ENCODE measurements at places on chromosomes 7 and 10.

DNA sequence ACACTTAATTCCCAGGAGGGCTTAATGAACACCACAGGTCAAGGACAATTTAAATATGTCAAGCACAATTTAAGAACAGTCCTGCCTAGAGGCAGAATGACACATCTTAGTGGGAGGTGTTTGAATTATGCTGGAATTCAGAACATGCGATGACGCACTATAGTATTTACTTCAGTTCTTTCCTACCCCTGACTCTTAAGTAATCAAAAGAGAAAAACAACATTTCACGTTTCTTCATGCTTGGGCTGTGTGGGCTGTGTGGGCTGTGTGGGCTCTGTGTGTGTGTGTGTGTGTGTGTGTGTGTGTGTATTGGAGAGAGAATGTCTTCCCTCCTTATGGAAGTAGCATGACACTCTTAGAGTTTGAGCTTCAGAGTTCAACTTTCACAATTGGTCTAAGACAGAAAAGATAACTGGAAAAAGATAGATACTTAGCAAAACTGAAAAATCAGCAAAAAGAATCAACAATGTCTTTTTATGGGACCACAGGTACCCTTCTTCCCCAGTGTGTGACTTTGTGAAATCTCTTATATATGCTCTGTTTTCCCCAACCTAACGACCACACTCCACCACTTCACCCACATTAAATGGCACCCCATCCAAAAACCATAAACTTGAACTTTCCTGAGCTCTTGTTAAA lies 33.7 kb upstream of the CABCOCO1 start:
- no peak for DNase-seq

- no peak for DNase-seq
Observed at GRCh38 chr10:72424561-72424960, 69.8 kb upstream of the DNAJB12 start.

DNA sequence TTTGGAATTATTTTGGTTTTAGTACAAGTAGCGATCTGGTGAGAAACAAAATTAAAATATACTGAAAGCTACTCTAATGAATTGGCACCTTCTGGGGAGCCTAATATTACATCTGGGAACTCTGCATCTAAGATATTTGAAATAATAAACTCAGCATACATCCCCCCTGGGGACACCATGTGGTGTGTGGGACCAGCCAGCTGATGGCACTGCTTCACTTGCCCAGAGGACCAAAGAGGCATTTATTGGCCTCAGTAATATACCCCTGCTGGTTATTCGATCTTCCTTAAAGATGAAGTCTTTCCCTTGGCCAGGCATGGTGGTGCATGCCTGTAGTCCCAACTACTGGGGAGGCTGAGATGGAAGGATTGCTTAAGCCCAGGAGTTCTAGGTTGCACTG lies 195.1 kb upstream of the AUTS2 start:
- no peak for DNase-seq

DNA sequence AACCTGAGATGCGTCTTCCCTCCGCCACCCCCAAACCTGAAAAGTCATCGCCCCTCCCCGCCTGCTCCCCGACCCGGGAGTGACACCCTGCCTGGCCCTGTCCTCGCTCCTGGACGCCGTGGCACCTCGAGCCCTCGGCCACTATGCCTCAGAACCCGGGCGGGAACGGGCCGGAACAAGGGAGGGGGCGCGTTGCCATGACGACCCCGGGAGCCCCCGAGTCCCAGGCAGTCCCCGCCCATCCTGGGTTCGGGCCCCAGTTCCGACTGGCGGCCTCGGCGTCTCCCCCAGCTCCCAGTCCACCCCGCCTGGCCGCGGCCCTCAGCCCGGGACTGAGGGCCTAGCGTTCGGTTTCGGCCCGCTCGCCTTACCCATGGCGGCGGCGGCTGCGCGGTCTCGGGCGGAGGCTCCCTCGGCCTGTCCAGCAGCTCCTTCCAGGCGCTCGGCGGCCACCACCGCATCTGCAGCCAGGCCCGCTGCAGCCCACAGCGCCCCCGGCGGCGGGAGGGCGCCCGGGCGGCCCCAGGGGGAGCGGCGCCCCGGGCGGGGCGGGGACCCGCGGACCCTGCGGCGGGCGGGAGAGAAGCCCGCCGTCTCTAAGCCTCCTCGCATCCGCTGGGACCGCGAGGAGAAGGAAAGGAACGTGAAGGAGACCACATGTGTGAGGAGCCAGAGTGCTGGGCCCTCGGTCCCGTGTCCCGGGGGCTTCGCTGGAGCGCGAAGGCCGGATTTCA lies at the start of gene RUFY2:
Gene RUFY2, minus strand, starts transcription at position 463 of the 734 bp plus-strand sequence. Its CDS starts 88 bp downstream, at position 375.
- DNase-seq: peak; percentile 22

GRCh38 chr7:76133164-76133775 lies 68.4 kb upstream of the SRRM3 start:
- DNase-seq: no peak

GRCh38 chr10:121683366-121683765 lies 85.1 kb upstream of the FGFR2 start:
- no peak for DNase-seq

GRCh38 chr7:144414815-144415214 lies 11.3 kb upstream of the NOBOX start:
- DNase-seq: no peak

DNA sequence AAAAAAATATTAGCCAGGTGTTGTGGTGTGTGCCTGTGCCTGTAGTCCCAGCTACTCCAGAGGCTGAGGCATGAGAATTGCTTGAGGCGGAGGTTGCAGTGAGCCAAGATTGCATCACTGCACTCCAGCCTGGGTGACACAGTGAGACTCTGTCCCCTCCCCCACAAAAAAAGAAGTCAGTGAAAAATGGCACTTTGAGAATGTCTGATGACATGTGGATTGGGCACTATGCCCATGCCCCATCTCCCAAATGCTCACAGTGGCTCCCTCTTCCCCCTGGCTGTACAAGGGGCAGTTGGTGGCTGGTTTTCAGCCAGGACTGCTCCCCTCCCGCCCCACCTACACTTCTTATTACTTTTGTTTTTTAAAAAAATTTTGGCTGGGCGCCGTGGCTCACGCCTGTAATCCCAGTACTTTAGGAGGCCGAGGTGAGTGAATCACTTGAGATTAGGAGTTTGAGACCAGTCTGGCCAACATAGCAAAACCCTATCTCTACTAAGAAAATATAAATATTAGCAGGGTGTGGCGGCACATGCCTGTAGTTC lies 26.1 kb downstream of the IL15RA start:
- DNase-seq: no peak

DNA sequence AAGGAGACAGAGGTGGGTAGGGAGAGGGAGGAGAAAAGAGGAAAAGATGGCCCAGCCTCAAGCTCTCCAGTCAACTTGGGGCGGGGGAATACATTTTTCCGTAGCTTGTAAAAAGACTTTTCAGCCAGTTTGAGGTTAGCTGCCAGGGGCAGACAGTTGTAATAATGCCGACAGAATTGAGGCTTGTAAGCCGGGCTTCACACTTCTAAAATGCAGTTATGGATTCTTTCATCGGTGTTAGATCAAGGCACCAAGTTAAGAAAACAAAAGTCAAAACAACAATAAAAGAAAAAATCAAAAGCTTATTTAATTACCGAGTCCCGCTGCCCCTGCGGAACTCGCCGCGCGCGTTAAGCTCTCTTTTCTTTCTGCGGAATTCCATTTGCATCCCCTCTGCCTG lies 448 bp upstream of the EVX1 start:
- DNase-seq: no peak

DNA sequence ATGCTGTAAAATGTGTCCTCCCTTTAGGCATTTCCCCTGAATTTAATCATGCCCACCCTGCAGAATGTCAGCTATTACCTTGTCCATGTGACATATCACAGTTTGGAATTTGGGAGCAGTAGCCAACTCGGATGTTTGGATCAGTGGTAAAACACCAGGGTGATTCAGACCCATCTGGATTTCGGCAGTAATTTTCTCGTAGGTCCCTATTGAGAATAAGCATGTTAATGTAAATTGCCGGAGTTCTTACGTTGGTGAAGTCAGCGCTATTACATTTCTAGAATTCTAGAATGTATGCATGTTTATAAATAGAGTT lies 44.1 kb downstream of the HGF start:
- DNase-seq: no peak

DNA sequence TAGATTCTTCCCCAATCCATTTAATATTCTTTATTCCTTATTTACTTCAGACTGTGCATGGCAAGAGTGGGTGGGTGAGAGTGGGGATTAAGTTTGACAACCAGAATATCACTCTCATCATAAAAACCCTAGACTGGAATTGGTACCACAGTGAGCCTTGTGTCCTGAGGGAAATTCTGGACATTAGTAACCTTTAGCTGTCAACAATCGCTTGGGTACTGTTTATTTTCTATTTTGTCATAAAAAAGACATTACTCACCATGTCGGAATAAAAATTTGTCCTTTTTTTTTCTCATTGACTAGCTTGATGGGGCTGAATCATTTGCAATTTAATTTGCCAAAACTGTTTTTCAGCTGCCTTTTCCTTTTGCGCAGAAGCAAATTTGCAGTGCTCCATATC lies 176.1 kb upstream of the SEMA3C start:
- no peak for DNase-seq

DNA sequence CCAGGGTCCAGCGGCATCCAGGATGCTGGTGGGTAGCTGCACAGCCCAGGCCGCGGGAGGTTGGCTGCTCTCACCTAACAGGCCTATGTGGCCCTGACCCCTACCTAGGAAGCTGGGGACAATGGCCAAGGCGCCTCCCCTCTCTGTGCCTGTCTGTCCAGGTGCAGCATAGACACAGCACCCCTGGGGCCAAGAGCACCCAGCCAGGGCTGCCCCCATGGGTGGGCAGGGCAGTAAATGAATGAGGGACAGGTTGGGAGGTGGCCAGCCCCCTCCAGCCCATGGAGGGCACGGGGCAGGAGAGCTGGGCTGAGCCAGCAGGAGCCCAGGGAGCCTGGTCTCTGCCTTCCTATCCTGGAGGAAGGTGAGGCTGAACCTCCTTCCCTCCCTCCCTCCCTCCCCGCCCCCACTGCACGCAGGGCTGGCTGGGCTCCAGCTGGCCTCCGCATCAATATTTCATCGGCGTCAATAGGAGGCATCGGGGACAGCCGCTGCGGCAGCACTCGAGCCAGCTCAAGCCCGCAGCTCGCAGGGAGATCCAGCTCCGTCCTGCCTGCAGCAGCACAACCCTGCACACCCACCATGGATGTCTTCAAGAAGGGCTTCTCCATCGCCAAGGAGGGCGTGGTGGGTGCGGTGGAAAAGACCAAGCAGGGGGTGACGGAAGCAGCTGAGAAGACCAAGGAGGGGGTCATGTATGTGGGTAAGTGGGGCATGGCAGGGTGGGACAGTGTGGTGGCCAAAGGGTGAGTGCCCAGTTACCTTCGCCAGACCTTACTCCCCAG lies at the start of gene SNCG:
Gene SNCG, plus strand, starts transcription at position 484 of the 785 bp plus-strand sequence. Its CDS starts 99 bp downstream, at position 583.
- DNase-seq: no peak

DNA sequence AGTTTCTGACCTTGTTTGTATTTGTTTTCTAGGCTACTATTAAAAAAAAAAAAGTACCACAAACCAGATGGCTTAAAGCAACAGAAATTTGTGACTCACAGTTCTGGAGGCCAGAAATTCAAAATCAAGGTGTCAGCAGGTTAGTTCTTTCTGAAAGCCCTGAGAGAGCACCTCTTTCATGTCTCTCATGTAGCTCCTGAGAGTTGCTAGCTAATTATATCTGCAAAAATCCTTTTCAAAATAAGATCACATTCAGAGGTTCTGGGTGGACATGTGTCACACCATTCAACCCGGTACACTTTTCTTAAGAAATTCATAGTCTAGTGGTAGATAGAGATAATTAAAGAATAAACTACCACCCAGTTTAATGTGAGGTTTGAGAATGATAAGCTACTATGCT lies 888.6 kb downstream of the GRID1 start:
- no peak for DNase-seq

GRCh38 chr7:51265066-51265907 lies 51.3 kb downstream of the COBL start:
- no peak for DNase-seq

DNA sequence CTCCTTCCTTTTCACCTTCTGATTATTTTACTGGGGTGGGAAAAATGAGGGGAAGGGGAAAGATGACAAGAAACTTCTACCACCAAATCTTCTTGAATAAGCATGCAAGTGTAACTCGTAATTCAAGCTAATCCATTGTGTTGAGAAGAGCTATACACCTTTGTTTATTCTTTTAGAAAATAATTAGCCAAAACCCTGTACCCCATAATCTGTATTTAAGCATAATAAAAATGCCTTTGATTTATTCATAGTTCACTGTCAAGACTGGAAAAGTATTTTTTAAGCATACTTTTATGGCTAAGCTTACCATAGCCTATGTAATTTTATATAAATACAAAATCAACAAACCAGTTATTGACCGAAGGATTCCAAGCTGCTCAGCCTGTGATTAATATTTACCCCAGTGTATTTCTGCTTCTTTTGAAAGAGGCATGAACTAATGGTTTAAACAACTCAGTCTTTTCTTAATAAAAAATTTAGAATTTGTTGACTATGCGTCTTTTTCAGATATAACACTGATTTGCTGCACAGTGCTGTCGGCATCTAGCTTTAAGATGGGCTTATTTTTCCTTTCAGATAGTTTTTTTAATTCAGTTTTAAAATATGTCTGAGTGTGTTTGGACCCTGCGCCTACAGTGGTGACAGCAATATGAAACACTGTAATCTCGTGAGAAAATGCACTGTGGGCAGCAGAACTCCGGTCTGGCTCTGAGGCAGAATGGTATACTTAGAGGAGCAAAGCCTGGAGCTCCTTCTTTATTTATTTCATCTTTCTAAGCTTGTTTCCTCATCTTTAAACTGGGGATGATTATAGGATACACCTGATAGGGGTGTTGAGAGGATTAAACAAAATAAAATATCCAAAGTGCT lies 238.8 kb upstream of the LRGUK start:
- DNase-seq: peak; percentile 8

- no peak for DNase-seq
Observed at GRCh38 chr10:24778298-24778697, 54.6 kb upstream of the ARHGAP21 start.

DNA sequence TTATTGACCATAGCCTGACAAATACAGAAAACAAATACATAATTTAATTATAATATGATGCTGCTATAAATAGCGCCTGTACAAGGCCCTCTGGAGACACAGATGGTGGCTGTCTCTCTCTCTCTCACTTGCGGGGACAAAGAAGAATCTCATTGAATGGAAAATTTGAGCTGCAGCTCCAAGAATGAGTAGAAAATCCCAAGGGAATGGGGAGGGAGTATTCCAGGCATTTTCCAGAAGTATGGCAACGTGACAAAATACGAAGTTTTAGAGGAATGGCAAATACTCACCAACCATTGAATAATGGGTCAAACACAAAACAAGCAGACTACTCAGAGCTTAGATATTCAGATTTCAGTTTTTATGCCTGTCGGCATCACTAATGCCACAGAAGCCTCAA lies 179.9 kb downstream of the NRP1 start:
- no peak for DNase-seq
